Activated CD8-positive, alpha-beta T cell treated with anti-CD3 and anti-CD28 coated beads for 36 hours (primary cell): ENCODE measurements at places on chromosomes 1 and 21. TPM values are rescaled to one million over a fixed set of nuclear protein-coding genes. Genes with fewer than 3 reads are reported as not detected.

The RGS8 gene
- not detected for total RNA-seq

The NGF gene
- not detected for total RNA-seq

DNA sequence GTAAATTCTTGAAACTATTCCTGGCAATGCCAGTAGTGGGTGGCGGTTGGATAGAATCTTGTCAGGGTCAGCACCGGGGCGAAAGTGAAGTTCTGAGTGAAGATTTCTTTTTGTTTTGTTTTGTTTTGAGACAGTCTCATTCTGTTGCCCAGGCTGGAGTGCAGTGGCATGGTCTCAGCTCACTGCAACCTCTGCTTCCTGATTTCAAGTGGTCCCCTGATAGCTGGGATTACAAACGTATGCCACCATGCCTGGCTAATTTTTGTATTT is 33.3 kb downstream of the PCNT start:
- DNase-seq = no peak

- DNase-seq = peak; percentile 68
Observed at GRCh38 chr1:24929398-24930259, 447 bp downstream of the RUNX3 start.

DNA sequence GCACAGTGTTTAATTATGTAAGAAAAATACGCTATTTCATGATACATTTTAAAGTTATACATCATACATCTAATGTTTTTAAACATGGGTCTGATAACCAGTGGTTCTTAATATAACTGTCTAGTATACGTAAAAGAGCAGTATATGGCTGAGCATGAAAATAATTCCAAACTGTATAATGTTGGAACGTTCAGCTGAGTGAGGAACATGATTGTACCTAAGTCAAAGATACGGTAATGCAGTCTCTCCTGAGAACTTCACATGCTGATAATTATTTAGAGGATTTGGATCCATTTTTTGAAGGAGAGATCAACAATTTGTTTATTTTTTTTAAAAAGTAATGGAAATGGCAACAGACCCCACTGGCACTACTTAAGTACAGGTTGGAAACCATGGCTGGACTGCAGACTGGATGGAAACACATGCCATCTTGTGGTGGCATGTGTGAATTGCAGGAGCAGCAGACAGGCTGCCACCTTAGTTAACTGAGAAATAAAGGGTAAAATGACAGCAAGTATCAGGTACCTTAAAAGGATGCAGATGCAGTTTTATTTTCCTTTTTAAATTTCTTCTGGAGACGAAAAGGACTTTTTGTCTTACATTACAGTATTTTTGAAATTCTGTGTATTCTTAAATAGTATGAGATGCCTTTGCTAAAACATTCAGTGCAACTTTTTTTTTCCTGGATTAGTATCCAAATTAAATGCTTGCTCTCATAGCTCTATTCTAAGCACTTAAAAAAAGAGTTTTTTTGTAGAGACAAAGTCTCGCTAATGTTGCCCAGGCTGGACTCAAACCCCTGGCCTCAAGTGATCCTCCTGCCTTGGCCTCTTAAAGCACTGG is 73.8 kb downstream of the MTR start:
- DNase-seq = peak; percentile 54

- no peak for DNase-seq
Observed at GRCh38 chr1:25256578-25256965, 9.3 kb upstream of the RSRP1 start.

DNA sequence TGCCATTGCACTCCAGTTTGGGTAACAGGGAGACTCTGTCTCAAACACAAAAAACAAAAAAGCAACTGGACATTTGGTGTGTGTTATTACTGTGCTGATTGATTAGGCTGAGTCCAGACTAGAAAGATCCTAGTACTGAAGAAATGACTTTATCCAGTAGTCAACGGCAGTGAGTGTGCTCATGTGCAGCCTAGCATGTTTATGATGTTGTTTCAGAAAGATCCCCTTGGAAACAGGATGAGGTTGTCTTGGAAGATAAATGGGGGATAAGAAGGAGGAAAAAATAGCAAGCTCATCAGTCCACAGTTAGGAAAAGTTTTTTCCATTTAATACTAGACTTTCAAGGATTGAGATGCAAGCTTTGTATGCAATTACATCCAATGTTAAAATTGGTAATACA is 14.3 kb downstream of the RUSC1 start:
- no peak for DNase-seq
